ENCODE measurements at places on chromosomes 7 and 10. TPM values are rescaled to one million over a fixed set of nuclear protein-coding genes. Genes with fewer than 3 reads are reported as not detected.

Gene IQCE
- 210 TPM for total RNA-seq

Gene NEUROG3
- total RNA-seq = not detected

Gene NSMCE4A
- total RNA-seq = 25.0 TPM

Gene CRHR2
- not detected for total RNA-seq

Gene CUTC
- total RNA-seq = 18.3 TPM

Gene ANK3
- 658 TPM for total RNA-seq

Gene CALCR
- not detected for total RNA-seq

Gene GPR146
- 1.2 TPM for total RNA-seq

Gene OR13A1
- not detected for total RNA-seq

Gene CYP3A7
- 0.74 TPM for total RNA-seq

Gene CALML3
- not detected for total RNA-seq

Gene TMEM72
- total RNA-seq = not detected

Gene MYL10
- total RNA-seq = not detected

Gene LMTK2
- 10.8 TPM for total RNA-seq

Gene SUN3
- not detected for total RNA-seq

Gene THSD7A
- 2.5 TPM for total RNA-seq

Gene ST8SIA6
- total RNA-seq = 0.09 TPM

Gene TMEM176B
- total RNA-seq = not detected

Gene ZNF736
- 12.0 TPM for total RNA-seq

Gene HMX3
- total RNA-seq = not detected
